HEK293T (cell line): ENCODE measurements at places on chromosomes 1 and 21.

- DNase-seq: no peak
Measured at GRCh38 chr1:181726320-181727012, 243.1 kb downstream of the CACNA1E start.

DNA sequence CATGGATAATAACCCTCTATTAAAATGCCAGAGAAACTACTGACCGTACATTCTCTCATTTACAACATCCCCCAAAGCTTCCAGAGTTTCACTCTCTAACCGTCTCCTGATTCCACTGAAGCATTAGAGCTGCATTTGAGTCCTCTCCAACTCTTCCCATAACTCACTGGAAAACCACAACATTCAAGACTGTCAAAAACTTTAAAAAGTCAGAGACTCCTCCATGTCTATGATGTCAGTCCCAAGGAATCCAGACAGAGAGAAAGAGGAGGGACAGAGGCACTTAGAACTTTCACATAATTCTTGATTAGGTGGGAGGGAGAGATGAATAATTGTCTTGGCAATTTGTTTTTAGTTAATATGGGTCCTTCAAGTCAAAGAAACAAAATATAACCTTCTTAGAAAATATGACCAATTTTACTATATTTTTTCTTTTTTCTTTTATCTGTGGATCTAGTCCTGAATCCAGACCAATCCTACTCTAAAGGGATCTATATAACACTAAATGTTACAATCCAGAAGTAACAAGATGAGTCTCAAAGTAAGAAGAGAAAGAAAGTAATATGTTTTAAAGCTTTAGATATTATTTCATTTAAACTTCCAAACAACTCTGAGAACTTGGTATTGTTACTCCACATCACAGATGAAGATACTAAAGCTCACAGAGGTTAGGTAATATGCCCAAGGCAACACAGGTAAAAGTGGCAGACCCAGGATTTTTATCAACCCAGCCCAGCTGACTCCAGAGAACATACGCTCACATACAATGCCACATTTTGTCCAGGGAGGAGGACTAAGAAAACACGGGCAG, 23.8 kb downstream of the OTUD7B start:
- no peak for DNase-seq

- no peak for DNase-seq
Measured at GRCh38 chr1:39076799-39077148, 50.6 kb downstream of the NDUFS5 start.

GRCh38 chr1:119865627-119866026, 30.7 kb downstream of the ADAM30 start:
- DNase-seq: no peak
